ENCODE measurements at places on chromosomes 5 and 9. TPM values are rescaled to one million over a fixed set of nuclear protein-coding genes. Genes with fewer than 3 reads are reported as not detected.

SLC1A3 gene
- total RNA-seq = 1.1 TPM

DNA sequence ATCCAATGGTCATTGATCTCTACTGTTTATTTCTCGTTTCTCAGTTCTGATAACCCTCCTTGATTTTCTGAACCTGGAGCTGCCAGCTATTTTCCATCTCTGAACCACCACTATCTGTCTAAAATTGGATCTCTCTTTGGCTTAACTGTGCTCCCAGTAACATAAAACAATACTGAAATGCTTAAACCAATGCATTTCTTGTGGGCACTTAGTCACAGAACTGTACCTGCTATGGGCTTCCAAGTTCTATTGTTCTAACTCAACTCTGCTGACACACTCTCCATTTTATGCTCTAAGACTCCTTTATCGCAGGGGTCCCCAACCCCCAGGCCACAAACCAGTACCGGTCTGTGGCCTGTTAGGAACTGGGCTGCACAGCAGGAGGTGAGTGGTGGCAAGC, 120.6 kb downstream of the LHFPL2 start:
- DNase-seq = no peak
- H3K4me1 ChIP-seq = no peaks in the 10 kb centered on the region
- no peaks in the 10 kb centered on the region for H3K36me3 ChIP-seq
- no peaks in the 10 kb centered on the region for H3K27me3 ChIP-seq
- no peak overlapping the region for H3K4me3 ChIP-seq
- H3K27ac ChIP-seq = no peak overlapping the region

DMRTA1 gene
- total RNA-seq = not detected

GRCh38 chr5:36575361-36575781, 31.0 kb upstream of the SLC1A3 start:
- no peaks in the 10 kb centered on the region for H3K36me3 ChIP-seq
- no peaks in the 10 kb centered on the region for H3K27me3 ChIP-seq
- DNase-seq = no peak
- no peak overlapping the region for H3K4me3 ChIP-seq
- no peak overlapping the region for H3K27ac ChIP-seq

MAMDC4 gene
- 4.6 TPM for total RNA-seq

Data from natural killer cell (primary cell).